ENCODE measurements at places on chromosomes 1 and 21. TPM values are rescaled to one million over a fixed set of nuclear protein-coding genes. Genes with fewer than 3 reads are reported as not detected.

DNA sequence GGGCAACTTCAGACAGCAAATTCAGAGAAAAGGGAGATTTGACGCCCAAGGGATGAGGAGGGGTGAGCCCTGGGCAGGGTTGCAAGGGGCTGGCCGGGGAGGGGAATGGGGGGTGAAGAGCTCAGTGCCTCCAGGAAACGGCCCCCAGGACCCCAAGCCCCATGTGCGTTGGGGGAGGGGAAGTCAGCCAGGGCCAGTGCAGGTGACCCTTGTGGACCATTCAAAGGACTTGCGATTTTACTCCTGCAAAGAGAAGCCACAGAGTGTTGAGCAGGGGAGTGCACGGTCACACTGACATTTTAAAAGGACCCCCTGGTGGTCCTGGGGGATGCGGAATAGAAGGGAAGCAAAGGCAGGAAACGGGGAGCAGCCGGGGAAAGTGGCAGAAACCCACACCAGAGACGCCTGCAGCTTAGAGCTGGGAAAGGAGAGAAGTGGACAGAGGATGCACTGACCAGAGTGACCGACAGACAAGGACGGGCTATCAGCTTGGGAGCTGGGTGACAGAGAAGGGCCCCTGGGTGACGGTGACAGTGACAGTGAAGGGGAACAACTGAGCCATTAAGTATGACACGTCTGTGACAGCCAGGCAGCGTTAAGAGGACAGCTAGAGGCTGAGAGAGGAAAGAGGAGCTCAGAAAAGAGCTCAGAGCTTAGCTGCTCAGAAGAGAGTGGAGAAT is 54.0 kb upstream of the TMEM51 start:
- no peak for DNase-seq

GRCh38 chr1:150999051-150999674 is 7.5 kb downstream of the MINDY1 start:
- DNase-seq, result no peak

DNA sequence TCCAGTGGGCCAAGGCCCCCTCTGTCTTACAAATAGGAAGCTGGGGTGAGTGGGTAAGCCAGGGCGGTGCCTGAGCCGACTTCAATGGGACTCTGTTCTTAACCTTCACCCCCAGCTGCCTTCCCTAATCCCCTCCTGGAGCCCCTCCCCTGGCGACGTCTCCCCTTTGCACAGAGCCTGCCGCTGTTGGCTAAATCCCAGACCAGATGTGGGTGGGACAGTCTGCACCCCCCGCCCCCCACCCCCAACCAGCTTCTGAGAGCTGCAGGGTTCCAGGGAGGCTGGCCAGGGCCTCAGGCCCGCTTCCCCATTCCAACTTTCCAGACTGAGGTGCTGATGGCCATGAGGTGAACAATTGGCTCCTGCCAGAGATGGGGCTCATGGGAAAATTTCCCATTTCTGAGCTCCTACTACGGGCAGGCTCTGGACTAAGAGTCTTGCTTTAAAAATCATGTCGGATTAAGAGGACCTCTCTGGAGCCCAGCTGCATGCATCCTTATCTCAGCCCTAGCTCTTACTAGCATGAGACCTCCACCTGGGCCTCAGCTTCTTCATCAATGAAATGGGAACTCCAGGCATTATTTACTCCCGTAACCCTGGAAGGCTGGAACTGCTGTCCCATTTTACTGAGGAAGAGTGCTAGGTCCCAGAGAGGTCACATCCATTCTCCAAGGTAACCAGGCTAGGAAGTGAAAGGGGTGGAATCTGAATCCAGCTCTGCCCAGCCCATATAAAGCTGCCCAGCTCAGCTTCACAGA is 6.4 kb downstream of the COL8A2 start:
- DNase-seq, result no peak

DNA sequence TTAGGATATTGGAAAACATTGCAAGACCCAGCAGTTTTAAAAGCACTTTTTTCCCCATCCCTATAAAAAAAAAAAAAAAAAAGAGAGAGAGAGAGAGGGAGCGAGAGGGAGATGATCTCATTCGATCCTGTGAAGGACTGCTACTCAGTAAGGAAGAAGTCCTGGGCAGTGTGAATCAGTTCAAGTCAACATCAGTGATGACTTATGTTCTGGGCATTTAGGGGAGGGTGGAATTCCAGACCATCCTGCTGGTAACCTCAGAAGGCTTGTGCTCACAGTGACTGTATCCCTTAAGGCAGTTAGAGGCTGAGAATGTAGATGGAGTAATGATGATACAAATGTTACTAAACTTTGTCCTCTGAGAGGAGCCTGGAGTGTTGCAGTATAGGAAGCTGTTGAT is 151.4 kb downstream of the TGFB2 start:
- no peak for DNase-seq

Gene SLC9C2
- not detected for total RNA-seq

Gene ERICH3
- not detected for total RNA-seq

Gene ILDR2
- total RNA-seq, result under 0.01 TPM

Gene C1orf210
- not detected for total RNA-seq

Gene MPL
- 0.13 TPM for total RNA-seq
